ENCODE measurements at places on chromosomes 13 and 19.

DNA sequence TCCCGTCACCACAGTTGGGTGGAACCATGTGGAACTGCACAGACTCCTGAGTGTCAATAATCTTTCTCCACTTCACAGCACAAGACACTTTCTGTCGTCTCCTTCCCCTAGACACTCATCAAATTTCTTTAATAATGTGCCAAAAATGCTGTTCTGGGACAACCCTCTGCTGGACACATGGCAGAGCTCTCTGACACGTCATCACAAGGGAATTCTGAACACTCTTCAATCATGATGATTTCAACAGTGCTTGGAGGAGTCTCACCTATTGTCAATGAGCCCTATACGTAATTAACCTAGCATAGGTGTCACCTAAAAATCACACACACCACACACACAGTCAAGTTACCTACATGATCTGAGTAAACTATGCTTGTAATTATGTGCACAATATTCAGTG is 141.3 kb downstream of the STOML3 start:
- no peak for DNase-seq

DNA sequence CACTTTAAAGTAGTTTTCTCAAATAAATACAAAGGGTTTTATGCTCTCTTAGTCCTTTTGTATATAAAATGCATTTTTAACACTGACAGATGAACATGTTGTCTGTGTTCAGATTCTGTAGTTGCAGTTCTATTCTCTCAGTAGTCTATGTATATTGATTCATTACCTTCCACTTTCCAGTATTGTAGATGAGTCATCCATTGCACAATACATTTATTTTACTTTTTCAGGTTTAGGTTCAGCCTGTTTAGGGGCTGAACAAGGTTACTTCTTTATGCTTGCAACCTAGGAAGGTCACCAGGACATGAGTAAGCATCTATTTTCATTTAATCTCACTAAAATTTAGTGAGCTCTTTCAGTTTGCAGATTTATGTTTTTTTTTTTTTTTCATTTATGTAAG is 173.6 kb downstream of the NALCN start:
- DNase-seq, result no peak

- DNase-seq, result no peak
These were observed 328.4 kb downstream of the SLC7A1 start for GRCh38 chr13:29266756-29267733.

DNA sequence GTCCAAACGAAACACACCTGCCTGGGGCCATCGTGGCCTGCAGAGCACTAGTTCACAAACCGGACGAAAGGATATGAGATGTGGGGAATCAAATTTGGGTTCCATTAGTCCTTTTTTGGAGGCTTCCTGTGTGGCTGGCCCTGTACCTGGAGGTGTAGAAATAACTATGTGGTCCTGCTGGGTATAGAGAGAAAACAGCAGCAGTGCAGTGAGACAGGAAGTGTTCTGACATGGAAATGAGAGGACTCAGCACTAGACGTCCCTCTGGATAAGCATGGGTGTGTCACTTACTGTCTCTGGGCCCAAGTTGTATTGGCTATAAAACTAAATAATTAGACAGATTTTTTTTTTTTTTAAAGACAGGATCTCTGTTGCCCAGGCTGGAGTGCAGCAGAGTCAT is 12.3 kb downstream of the KDELR1 start:
- no peak for DNase-seq

GRCh38 chr13:70310396-70311119 is 202.3 kb upstream of the KLHL1 start:
- DNase-seq, result no peak

- no peak for DNase-seq
These were observed 9.9 kb downstream of the KLHL26 start for GRCh38 chr19:18646535-18647370.

DNA sequence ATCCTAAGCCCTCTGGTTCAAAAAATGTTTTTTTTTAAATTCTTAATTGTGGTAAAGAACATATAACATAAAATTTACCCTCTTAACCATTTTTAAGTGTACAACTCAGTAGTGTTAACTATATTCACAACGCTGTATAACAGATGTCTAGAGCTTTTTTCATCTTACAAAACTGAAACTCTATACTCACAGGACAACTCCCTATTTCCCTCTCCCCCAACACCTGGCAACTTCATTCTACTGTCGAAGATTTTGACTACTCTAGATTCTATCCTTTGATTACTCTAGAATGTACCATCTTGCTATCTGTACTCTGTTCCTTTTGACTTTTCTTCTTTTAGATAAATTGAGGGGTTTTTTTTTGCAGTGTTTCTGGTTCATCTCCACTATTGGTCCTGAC is 200.4 kb downstream of the KLF12 start:
- no peak for DNase-seq

DNA sequence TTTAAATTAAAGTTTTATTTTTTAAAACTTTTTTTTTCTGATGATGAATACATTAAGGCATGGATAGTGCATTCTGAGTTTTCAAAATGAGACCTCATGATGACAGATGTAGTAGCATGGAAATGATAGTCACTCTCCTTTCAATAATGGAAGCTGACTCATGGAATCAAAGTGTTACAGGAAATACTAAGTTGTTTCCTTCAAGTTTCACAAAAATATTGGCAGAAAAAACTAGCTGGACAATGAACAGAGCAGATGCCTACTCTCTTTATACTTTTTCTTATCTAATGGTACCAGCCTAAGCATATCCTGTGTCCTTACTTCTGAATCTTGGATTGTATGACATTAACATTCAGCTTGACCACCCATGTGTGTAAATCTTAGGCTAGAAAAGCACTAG is 1337.3 kb downstream of the PCDH9 start:
- no peak for DNase-seq

DNA sequence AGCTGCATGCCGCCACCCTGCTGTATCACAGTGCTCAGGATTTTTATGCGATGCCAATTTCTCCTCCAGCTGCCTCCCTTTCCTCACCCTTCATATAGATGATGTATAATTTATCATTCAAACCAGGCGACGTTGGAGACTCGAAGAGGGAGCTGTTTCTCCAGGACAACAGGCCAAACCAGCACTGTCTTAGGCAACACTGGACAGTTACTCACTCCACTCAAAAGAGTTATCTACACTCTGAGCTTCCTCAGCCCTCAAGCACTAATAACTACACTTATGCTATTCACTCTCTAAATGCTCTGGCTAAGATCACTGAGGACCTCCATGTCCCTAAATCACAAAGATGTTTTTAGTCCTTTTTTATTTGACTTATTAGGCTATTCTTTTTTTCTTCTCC is 87.3 kb upstream of the RFC3 start:
- no peak for DNase-seq

DNA sequence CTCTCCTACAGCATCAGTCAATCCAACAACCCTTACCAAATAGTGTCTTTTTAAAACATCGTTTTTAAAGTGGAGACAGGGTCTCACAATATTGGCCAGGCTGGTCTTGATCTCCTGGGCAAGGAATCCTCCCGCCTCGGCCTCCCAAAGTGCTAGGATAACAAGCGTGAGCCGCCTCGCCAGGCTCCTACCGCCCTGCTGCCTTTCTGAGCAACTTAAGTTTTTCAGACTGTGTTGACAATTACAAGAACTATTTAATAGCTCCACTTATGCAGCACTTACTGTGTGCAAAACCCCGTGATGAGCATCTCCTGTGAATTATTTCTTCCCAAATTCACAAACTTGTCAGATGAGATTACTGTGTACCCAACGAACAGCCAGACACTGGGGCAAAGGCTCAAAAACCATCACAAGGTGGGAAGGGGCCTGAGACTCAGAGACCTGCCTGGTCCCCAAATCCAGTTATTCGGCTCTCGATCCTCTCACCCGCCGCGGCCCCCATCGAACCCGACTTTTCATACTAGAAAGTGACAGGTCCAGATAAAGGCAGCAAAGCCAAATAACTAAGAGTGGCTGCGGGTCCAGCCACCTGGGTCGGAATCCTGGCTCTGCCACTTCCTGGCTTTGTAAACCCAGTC is 581 bp downstream of the RPL18 start:
- peak; percentile 59 for DNase-seq

DNA sequence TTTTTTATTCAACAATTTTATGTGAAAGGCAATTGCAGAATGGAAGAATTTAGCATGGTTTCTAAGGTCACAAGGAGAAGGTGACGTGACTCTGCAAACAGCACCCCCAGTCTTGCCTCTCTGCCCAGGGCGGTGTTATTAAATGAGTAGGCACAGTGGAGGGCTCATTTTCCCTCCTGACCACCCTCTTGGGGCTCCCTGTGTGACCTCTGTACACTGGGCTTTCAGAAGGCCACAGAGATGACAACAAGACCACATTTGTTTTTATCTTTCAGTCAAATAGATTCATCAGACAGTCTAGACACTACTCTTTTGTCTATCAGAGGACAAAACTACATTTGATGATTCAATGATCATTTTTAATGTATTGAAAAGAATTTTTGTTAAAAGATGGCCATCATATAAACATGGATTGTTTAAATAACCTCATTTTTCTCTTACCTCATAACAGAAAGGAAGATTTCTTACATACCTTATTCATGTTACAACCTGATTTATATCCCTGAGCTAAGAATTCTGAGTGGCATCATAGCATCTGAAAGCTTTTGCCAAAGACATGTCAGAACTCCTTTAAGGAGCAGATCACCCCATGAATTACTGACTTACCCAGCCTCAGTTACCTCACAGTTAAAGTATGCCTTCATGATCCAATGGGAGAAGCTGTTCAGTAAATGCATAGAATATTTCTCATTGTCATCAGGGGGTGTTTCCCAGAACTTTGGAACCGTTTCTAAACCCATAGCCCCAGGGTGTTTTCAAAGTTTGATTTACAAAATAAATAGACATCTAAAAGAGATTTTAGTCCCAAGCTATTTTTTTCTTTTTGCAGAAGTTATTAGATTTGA is 184.0 kb upstream of the RFC3 start:
- no peak for DNase-seq

GRCh38 chr13:106362707-106363106 is 172.8 kb downstream of the EFNB2 start:
- no peak for DNase-seq

DNA sequence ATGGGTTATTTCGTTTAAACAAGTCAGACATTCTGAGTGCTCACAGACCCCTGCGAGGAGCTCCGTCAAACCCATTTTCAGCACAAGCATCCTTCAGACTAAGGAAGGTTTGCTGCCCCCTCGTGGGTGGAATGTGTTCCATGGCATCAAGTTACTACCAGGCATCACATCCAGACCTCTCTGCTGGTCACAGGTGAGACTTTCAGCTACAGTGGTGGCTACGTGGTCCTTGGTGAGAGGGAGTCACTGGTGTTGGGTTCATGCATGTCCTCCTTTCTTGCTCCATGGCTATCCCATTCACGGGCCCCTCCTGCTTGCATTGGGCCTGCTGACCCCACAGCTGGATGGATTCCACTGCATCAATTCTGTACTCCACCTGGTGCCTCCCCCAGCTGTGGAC is 9.1 kb upstream of the LILRB5 start:
- DNase-seq, result no peak

DNA sequence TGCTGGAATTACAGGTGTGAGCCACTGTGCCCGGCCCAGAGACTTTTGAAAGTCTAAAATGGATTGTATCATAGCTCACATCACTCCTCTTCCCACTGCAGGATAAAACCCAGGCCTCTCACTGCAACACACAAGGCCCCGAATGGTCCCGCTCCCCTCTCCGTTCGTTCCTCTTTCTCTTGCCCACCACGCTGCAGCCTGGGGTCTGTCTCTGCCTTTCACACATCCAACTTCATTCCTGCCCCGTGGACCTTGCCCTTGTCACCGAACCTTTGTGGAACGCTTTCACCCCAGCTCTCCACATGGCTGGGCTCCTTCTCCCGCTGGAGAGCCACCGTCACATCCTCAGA is 42.6 kb downstream of the NFIC start:
- no peak for DNase-seq

DNA sequence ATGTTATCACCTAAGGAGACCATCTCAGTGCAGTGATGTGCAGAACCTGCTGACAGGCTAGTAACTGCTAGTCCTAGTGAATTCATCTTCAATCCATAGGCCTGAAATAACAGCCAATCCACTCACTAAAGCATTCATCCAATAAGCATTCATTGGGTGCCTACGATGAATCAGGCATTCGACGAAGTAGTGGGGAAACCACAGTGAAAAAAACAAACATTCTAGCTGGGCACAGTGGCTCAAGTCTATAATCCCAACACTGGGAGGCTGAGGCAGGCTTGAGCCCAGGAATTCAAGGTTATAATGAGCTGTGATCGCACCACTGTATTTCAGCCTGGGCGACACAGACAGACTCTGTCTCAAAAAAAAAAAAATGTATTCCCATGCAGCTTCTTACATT is 135.6 kb downstream of the RNF17 start:
- DNase-seq, result no peak

DNA sequence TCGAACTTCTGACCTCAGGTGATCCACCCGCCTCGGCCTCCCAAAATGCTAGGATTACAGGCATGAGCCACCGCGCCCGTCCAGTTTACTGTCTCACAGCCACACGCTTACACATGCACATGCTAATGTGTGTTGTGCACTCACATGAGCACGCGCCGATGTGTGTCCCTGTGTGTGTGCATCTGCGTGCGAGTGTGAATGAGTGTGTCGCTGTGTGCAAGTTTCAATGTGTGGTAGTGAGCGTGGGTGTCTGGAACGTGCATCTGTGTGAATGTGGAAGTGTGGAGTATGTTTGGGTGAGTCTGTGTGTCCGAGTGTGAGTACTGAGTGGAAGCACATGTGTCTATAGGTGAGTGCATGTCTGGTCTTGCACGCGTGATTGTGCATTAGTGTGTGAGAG is 4.2 kb downstream of the MAST1 start:
- peak; percentile 23 for DNase-seq

DNA sequence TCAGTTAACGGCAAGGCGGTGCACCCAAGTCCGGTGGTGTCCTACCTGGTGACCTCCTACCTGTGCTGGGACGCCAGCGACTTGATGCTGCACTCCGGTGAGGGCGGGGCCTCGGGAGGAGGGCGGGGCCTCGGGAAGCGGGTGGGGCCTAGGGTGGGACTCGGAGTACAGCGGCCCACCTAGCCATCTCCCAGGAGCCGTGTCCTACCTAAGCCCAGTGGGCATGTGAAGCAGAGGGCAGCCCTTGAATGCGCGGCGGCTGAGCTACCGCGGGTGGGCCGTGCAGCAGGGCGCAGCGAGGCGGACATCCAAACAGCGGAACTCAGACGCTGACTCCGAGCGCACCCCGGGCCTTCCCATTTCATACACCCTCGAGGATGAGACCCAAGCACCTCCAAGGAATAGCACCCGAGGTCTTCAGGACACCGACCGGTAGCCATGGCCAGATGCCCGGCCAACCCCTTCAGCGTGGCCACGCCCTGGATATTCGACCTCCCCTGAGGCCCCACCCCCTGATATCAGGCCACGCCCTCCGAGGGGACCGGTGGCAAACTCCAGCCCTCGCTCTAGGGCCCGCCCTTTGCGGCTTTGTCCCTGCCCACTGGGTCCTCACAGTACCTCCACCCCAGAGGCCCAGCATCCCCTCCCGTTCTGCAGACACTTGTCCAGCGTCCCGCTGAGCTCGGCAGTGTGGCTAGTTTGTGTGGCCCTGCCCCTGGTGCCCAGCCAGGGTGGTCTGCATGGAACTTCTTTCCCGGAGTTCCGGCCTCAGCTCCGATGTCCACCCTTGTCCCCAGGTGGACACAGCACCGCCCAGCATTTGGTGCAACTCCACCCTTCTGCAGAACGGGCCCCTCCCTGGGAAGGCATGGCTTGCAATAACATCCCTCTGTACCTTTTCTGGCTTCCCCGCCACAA is 5.4 kb downstream of the KLK1 start:
- DNase-seq, result peak; percentile 29

GRCh38 chr13:66895780-66896179 is 334.4 kb downstream of the PCDH9 start:
- DNase-seq, result no peak

- DNase-seq, result no peak
These were observed 256.4 kb downstream of the DLEU7 start for GRCh38 chr13:50587115-50587514.

GRCh38 chr13:73492811-73493210 is 434.0 kb downstream of the KLF5 start:
- no peak for DNase-seq

All from psoas muscle (tissue), 8 donors.